ENCODE measurements at places on chromosomes 7 and 10.

- peak; percentile 28 for DNase-seq
These were observed 21.4 kb upstream of the GSDME start for GRCh38 chr7:24778543-24779282.

GRCh38 chr10:117547716-117548668 is 5.4 kb downstream of the EMX2 start:
- no peak for DNase-seq

GRCh38 chr7:69748530-69748929 is 150.3 kb downstream of the AUTS2 start:
- DNase-seq, result no peak

GRCh38 chr7:29990931-29991330 is 1.3 kb upstream of the SCRN1 start:
- no peak for DNase-seq

GRCh38 chr10:88805361-88805760 is 2.8 kb downstream of the LIPM start:
- no peak for DNase-seq

- no peak for DNase-seq
These were observed 24.5 kb downstream of the TMEM120A start for GRCh38 chr7:75969704-75970498.
